ENCODE measurements at places on chromosomes 12 and 14.

DNA sequence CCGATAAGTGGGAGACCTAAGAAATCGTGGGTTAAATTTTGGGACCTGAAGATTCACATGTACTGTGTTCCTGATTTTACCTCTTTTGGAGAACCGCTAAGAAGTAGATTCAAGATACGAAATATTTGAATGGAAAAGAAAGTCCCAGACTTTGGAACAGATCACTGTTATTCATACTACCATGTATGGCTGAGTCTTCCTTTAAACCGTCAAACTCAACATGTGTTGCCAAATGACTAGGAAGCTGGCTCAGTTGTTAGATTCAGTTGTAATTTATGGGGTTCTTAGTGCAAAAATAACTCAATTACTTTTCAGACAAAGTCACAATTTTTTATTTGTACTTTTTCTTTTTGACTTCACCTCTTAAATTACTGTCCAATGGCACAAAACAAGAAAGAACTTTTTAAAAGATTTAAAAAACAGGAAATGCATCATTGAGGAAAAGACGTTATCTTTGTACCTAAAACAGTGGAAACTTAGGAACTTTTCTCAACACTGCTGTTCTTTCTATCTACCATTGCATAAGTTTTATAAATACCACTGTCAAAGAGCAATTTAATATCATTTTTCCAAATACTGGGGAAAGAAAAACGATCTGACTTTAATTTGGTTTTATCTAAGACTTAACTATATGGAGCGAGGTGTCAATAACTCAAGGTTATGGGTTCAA, 15.7 kb downstream of the RERG start:
- DNase-seq: no peak

- DNase-seq: no peak
These were observed 116.5 kb downstream of the KIF26A start for GRCh38 chr14:104254735-104255400.

GRCh38 chr12:91490667-91491311, 308.2 kb upstream of the DCN start:
- no peak for DNase-seq

- DNase-seq: no peak
These were observed 76.2 kb upstream of the FERMT2 start for GRCh38 chr14:53027041-53027440.

GRCh38 chr14:94011795-94012194, 14.3 kb upstream of the OTUB2 start:
- DNase-seq: peak; percentile 65

- DNase-seq: no peak
These were observed 106.7 kb downstream of the MYF5 start for GRCh38 chr12:80823393-80823792.

DNA sequence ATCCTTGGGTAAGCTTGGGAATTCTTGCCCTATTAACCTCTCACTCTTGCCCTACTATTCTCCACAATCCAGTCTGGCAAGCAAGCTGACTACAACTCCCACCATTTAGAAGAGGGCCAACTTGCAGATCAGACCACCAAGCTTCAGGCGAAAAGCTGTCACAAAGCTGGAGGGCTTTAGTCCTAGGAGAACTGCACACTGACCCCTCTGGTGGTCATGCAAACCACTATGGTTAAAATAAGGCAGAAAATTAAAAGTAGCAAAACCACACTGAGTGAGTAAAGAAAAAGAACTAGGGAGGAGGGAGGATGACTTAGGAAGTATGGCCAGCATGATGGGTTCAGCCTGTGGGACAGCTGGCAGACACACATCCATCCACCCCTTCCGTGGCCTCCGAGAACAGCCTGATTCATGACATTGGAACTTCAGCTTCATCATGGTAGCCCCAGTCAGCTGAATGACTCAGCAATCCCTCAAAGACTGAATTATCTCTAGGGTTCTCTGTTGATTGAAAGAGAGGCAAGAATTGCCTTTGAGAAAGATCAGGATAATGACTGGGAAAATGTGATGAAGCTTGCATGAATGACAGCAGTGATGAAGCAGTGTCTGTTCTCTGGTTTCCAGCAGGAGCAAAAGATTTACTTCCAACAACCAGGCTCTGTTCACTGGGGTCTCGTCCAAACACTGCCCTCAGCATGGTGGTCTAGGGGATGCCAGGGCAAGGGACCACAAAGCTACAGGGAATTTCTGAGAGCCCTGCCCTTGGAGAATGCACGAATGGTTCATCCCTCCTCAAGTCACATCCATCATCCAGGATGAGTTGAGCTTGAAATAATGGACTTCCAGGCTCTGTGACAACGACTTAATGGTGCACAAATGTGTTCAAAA, 24.4 kb downstream of the PITPNM2 start:
- no peak for DNase-seq

DNA sequence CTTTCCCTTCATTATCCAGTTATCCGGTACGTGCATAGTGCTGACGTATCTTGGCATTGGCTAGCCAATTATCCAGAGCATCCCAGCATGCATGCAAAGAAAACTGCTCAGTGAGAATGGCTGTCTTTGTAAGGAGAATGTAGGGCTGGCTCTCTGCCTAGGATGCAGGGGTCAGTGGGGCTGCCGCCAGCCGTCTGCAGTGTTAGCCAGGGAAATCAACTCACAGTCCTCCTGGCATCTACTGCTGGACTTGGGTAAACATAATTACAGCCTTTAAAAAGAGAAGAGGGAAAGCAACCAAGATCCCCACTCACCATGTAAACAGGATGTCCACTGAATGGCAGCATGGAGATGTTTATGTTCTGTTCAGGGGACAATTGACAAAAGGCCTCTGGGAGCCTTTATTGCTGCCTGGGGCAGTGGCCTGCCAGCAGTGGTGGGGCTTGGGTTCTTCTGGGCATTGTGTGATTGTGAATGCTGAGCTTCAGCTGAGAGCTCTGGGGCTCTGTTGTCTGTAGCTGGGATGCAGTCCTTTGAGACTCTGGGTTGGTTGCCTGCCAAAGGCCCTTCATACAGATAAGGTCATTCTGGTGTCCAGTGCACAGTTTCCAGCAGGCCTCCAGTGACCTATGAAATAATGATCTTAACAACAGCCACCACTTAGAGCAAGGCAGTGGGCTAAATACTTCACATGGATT, 121.8 kb downstream of the TBC1D30 start:
- DNase-seq: no peak

DNA sequence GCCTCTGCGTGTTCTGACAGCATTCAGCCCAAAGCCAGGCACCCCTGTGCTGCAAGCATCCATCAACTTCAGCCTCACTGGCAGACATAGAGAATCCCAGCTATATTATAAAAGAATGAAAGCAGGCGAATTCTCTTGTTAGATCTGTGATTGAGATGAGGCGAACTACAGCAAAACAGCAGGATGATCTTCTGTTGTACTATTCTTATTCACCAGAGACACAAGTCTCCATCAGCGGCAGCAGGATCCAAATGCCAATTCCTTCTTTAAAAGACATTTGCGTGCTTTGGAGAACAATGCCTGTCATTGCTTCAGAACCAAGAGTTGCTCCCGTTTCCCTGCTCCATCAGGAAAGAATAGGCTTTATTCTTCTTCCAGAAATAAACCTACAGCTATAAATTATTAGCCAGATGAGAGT, 188.9 kb downstream of the SLC41A2 start:
- no peak for DNase-seq

- DNase-seq: no peak
These were observed 47.3 kb upstream of the ESRRB start for GRCh38 chr14:76328457-76329137.

Data from GM12865 (cell line).